ENCODE measurements at places on chromosomes 11 and 22. TPM values are rescaled to one million over a fixed set of nuclear protein-coding genes. Genes with fewer than 3 reads are reported as not detected.

DNA sequence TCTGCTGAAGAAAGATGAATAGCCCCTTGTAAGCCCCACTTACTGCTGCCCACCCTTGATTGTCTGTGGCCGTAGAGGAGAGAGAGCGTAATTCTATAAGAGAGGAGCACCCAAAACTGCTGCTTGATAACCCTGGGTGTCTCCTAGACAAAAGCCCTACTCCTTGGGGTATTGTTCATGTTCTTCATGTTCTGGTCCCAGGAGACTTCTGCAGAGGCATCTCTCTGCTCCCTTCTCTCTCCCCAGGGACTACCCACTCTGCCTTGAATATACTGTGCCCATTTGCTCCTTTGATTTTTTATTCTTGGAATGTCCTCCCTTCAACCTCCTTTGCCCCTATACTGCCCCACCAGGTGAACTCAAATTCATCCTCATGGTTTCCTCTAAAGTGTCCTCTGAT lies 417.8 kb upstream of the CADM1 start:
- H3K4me1 ChIP-seq, result peaks cover 29% of the 10 kb centered on the region
- DNase-seq, result no peak
- no peaks in the 10 kb centered on the region for H3K36me3 ChIP-seq
- no peaks in the 10 kb centered on the region for H3K27me3 ChIP-seq

The ANKK1 gene
- 0.11 TPM for total RNA-seq

GRCh38 chr11:35907648-35908431 lies 36.0 kb upstream of the LDLRAD3 start:
- H3K4me1 ChIP-seq, result peaks cover 8% of the 10 kb centered on the region
- H3K4me3 ChIP-seq, result no peak overlapping the region
- H3K36me3 ChIP-seq, result no peaks in the 10 kb centered on the region
- no peaks in the 10 kb centered on the region for H3K27me3 ChIP-seq

DNA sequence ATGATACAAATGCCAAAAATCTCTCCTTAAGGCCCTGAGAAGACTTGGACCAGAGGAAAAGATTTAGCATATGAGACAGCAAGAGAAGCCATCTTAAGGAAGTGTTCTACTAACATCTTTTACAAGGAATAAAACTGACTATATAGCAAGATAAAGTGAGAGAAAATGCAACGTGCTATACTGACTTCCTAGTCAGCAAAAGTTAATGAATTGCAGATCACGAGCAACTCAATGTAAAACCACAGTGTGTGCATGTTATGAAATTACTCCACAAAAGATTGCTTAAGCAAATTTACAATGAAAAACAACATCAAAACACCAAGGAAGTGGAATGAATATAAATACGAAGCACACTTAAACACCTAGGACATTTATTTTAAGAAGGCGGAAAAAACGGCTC lies 187.5 kb downstream of the CADM1 start:
- H3K4me3 ChIP-seq, result no peak overlapping the region
- no peak overlapping the region for H3K27ac ChIP-seq
- no peaks in the 10 kb centered on the region for H3K36me3 ChIP-seq
- H3K4me1 ChIP-seq, result peaks cover 4% of the 10 kb centered on the region
- DNase-seq, result no peak

DNA sequence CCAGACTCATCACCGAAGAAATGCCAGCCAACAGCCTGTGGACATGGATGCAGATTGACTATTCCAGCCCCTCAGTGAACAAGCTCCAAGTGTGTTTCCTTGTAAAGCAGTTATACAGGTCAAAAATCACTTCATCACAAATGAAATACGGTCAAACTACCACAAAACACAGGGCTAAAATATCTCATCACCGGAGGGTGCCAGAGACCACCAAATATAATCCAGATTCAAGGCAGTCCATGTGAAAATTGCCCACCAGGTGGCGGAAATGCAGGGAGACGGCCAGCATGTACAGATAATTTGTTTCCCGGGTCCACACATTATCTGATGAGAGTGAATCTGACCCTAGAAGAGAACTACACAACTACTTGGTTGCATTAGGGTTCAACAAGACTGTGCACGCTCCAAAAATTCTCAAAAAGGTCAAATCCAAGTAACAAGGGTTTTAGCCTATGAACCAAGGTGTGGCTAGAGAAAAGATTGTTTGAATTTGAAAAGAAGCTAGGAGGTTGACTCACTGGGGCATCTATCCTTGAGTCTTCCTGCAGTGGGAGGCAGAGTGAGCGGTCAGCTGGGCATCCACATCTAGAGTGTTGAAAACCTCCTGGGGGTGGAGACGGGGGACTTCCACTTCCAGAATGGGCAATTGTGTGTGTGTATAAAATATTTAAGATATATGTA lies 71.7 kb downstream of the IGLL5 start:
- H3K27ac ChIP-seq, result no peak overlapping the region
- no peaks in the 10 kb centered on the region for H3K4me1 ChIP-seq
- peak; percentile 73 for DNase-seq
- no peak overlapping the region for H3K4me3 ChIP-seq

The TRMU gene
- 78.4 TPM for total RNA-seq

GRCh38 chr11:45180179-45180847 lies 33.9 kb downstream of the PRDM11 start:
- no peaks in the 10 kb centered on the region for H3K36me3 ChIP-seq
- H3K27me3 ChIP-seq, result no peaks in the 10 kb centered on the region
- peak; percentile 79 for DNase-seq

The RIC8A gene
- 97.1 TPM for total RNA-seq

DNA sequence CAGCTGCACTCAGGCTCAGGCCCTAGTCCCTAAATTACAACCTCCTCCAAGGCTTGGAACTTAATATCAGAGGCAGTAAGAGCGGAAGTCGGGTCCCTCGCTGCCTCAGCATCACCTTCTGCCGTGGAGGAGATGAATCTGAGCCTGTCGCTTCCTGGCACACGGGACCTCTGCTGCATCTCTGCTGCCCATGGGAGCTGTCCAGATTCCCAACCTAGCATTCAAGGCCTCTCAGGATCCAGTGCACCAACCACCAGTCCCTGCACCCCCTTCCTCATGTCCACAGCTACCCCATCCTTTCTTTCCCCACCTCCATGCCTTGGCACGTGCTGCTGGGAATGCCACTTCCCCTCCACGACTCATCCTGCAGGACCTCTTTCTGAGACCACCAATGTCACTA lies 2.5 kb upstream of the PTGDR2 start:
- H3K4me3 ChIP-seq, result no peak overlapping the region
- H3K4me1 ChIP-seq, result peaks cover 4% of the 10 kb centered on the region
- H3K27ac ChIP-seq, result no peak overlapping the region
- no peaks in the 10 kb centered on the region for H3K27me3 ChIP-seq
- H3K36me3 ChIP-seq, result no peaks in the 10 kb centered on the region

The RASD2 gene
- total RNA-seq, result 0.09 TPM

DNA sequence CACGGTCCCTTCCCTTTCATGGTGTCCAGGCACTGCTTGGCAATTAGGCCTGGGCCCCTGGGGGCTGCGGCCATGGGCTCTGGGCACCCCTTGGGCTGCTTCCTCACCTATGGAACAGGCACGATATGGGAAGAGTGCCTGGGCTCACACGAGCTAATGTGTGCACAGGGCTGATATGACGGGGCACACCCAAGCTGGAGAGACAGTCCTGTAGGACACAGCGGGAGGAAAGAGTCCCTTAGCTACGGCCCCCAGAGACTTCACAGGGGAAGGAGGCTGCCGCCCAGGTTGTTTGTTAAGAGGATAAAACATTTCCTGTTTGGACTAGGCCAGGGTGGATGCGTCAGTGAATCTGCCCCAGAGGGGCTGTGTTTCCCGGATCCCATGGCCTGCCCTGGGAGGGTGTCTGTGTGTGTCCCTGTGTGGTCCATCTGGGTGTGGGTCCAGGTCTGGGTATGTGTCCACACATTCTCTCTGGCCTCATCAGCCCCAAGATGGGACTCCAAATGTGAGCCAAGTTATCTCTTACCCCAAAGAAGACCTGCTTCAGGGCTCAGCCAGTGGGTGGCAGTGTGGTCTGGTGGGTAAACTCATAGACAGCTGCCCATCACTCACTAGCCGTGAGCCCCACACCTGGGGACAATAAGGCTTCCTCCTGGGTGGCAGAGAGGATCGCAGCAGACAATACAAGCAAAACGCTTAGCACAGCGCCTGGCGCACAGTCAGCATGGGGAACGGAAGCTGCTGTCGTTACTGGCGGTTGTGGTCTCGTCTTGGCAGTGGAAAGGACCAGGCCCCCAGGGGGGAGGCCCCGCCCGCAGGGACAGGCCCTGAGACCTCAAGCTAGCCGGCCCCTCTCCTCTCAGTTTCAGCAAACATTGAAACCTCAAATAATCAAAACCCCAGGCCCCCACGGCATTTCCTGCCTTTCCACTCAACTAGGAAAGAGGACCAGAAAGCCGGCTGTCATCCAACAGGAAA lies 3.2 kb upstream of the EMID1 start:
- peaks cover 4% of the 10 kb centered on the region for H3K4me1 ChIP-seq
- no peak overlapping the region for H3K4me3 ChIP-seq
- no peaks in the 10 kb centered on the region for H3K36me3 ChIP-seq
- DNase-seq, result peak; percentile 55

- no peaks in the 10 kb centered on the region for H3K36me3 ChIP-seq
- no peaks in the 10 kb centered on the region for H3K27me3 ChIP-seq
- no peak for DNase-seq
- no peaks in the 10 kb centered on the region for H3K4me1 ChIP-seq
- H3K4me3 ChIP-seq, result no peak overlapping the region
These were observed 840.3 kb downstream of the TBC1D22A start for GRCh38 chr22:47602732-47603131.

The LUZP2 gene
- total RNA-seq, result not detected

GRCh38 chr11:61921446-61921845 lies 4.1 kb upstream of the RAB3IL1 start:
- H3K4me1 ChIP-seq, result peaks cover 56% of the 10 kb centered on the region
- H3K36me3 ChIP-seq, result no peaks in the 10 kb centered on the region
- H3K27me3 ChIP-seq, result no peaks in the 10 kb centered on the region

GRCh38 chr22:18088825-18089568 lies 11.2 kb downstream of the PEX26 start:
- no peak for DNase-seq
- no peak overlapping the region for H3K4me3 ChIP-seq
- H3K27ac ChIP-seq, result no peak overlapping the region
- no peaks in the 10 kb centered on the region for H3K27me3 ChIP-seq

GRCh38 chr11:9180784-9181183 lies 84.4 kb downstream of the DENND5A start:
- peaks cover 3% of the 10 kb centered on the region for H3K36me3 ChIP-seq
- no peak overlapping the region for H3K4me3 ChIP-seq
- H3K27me3 ChIP-seq, result no peaks in the 10 kb centered on the region

- no peaks in the 10 kb centered on the region for H3K27me3 ChIP-seq
- DNase-seq, result no peak
- H3K4me1 ChIP-seq, result no peaks in the 10 kb centered on the region
- H3K27ac ChIP-seq, result no peak overlapping the region
These were observed 220.9 kb downstream of the PGR start for GRCh38 chr11:100908746-100909145.

The POTEH gene
- not detected for total RNA-seq

GRCh38 chr22:20750461-20751184 lies 23.3 kb upstream of the SERPIND1 start:
- H3K4me1 ChIP-seq, result no peaks in the 10 kb centered on the region
- H3K27me3 ChIP-seq, result no peaks in the 10 kb centered on the region
- H3K36me3 ChIP-seq, result peaks cover 3% of the 10 kb centered on the region
- DNase-seq, result no peak

- no peak overlapping the region for H3K27ac ChIP-seq
- H3K4me3 ChIP-seq, result no peak overlapping the region
- H3K4me1 ChIP-seq, result no peaks in the 10 kb centered on the region
These were observed 321.8 kb downstream of the TBC1D22A start for GRCh38 chr22:47084226-47084625.

GRCh38 chr11:22869325-22869724 lies 9.1 kb upstream of the CCDC179 start:
- H3K27me3 ChIP-seq, result no peaks in the 10 kb centered on the region
- no peaks in the 10 kb centered on the region for H3K4me1 ChIP-seq
- H3K4me3 ChIP-seq, result no peak overlapping the region
- H3K27ac ChIP-seq, result no peak overlapping the region
- no peak for DNase-seq
- no peaks in the 10 kb centered on the region for H3K36me3 ChIP-seq

- no peak for DNase-seq
- H3K36me3 ChIP-seq, result no peaks in the 10 kb centered on the region
- no peaks in the 10 kb centered on the region for H3K27me3 ChIP-seq
- H3K27ac ChIP-seq, result no peak overlapping the region
- H3K4me3 ChIP-seq, result no peak overlapping the region
These were observed 97.4 kb upstream of the SLC6A5 start for GRCh38 chr11:20501971-20502370.

The CHRDL2 gene
- total RNA-seq, result 2.5 TPM

- no peaks in the 10 kb centered on the region for H3K27me3 ChIP-seq
- no peaks in the 10 kb centered on the region for H3K36me3 ChIP-seq
- H3K4me3 ChIP-seq, result no peak overlapping the region
- peaks cover 37% of the 10 kb centered on the region for H3K4me1 ChIP-seq
These were observed 33.2 kb downstream of the CCDC90B start for GRCh38 chr11:83252941-83253340.

DNA sequence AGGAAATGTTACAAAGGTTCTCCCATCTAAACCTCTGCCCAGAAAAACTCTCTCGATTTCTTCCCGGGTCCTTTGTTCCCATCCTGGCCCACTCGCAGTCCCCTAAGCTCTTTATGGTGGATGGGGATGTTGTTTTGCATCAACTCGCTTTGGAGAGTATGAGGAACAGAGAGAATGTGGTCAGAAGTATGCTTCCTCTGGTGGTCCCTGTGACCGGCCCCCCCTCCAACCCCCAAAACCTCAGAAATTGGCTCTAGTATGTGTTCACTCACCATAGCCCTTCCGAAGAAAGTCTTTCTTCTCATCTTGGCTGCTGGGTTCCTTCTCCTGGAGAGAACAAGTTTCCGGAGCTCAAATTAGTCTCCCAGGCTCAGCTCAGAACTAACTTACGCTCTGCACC lies 54.4 kb downstream of the GRAMD1B start:
- H3K27ac ChIP-seq, result no peak overlapping the region
- no peaks in the 10 kb centered on the region for H3K4me1 ChIP-seq
- H3K27me3 ChIP-seq, result no peaks in the 10 kb centered on the region
- no peak overlapping the region for H3K4me3 ChIP-seq
- no peaks in the 10 kb centered on the region for H3K36me3 ChIP-seq

DNA sequence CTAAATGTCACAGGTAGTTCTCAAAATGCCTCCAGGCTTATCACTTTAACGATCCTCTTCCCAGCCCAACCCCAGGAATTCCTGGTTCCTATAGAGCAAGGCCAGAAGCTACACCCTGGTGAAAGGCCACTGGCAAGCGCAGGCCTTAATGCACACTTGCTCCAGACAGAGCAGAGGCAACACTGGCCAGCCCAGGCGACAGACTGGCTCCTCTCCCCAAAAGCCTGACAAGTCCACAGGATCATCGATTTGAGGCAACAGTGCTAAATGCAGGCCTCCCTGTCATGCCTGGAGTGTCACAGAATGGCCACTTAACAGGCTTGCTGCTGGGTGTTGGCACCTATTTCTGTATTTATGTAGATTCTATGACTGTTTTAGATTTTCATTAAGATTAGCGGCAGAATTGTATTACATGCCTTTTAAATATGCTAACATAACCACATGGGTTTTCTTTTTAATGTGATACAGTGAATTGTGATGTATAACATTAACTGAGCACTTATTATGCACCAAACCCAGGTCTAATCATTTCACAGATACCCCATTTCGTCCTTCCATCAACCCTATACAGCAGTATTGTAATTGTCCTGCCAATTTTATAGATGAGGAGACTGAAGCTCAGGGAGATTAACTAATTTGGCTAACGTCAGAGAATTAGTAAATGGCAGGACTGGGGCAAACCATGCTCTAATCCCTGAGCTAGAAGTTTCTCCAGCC lies 38.6 kb downstream of the PACSIN2 start:
- H3K4me3 ChIP-seq, result no peak overlapping the region
- DNase-seq, result no peak
- H3K4me1 ChIP-seq, result peaks cover 17% of the 10 kb centered on the region

All from Caco-2 (cell line).